ENCODE measurements at places on chromosomes 2 and 18. TPM values are rescaled to one million over a fixed set of nuclear protein-coding genes. Genes with fewer than 3 reads are reported as not detected.

The PLGLB2 gene
- total RNA-seq: 2.0 TPM

The CYP27A1 gene
- not detected for total RNA-seq

- no peak overlapping the region for H3K4me3 ChIP-seq
- no peak for DNase-seq
- H3K36me3 ChIP-seq: no peaks in the 10 kb centered on the region
- H3K27ac ChIP-seq: no peak overlapping the region
These were observed 53.0 kb upstream of the ALPP start for GRCh38 chr2:232325324-232326273.

DNA sequence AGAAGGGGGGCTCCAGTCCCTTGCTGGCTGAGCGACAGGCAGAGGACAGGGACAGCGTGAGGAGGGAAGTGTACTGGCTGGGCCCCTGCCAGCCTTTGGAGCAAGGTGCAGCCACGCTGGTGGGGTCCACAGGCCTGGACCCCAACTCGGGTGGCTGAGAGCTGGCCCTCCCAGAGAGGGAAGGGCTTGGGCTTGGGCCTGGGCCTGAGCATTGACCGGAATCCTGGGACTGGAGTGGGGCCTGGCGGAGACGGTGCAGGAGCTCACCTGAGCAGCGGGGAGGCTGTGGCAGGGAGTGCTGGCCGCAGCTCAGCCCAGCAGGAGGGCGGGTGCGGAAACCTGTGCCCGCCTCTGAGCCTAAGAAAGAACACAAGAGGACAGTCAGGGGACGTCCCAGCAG is 27.9 kb downstream of the KCNIP3 start:
- H3K36me3 ChIP-seq: no peaks in the 10 kb centered on the region
- no peak for DNase-seq
- H3K27me3 ChIP-seq: no peaks in the 10 kb centered on the region
- H3K4me3 ChIP-seq: no peak overlapping the region
- no peaks in the 10 kb centered on the region for H3K4me1 ChIP-seq
- no peak overlapping the region for H3K27ac ChIP-seq

GRCh38 chr18:47912343-47912742 is 18.1 kb downstream of the SMAD2 start:
- peaks cover 80% of the 10 kb centered on the region for H3K4me1 ChIP-seq
- peaks cover 77% of the 10 kb centered on the region for H3K36me3 ChIP-seq
- DNase-seq: no peak
- H3K27ac ChIP-seq: peak overlapping the region; percentile 86
- no peaks in the 10 kb centered on the region for H3K27me3 ChIP-seq
- H3K4me3 ChIP-seq: peak overlapping the region; percentile 54

DNA sequence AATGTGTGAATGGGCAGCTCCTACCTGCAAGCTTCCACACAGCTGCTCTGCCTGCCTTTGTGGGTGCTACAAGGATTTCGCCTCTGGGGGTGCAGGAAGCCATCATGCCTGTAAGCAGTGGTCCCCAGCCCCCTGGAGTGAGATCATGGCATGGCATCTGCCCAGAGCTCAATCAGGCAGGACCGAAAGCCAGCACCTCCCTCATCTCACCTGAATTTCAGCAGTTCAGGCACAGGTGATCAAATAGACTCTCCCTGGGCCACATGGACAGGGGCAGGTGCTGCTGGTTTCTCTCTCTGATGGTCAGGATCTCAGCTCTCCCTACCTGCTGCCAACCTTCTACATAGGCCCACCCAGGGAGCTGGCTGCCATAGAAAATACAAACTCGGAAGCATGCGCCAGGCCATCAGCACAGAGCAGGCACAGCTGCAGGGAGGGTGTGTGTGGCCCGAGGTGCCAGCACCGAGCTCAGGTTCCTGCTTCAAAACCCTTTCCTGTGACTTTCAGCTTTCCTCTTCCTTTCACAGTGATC is 133.2 kb upstream of the ID2 start:
- no peak for DNase-seq
- no peaks in the 10 kb centered on the region for H3K36me3 ChIP-seq
- H3K4me1 ChIP-seq: peaks cover 54% of the 10 kb centered on the region
- no peak overlapping the region for H3K27ac ChIP-seq
- no peak overlapping the region for H3K4me3 ChIP-seq

DNA sequence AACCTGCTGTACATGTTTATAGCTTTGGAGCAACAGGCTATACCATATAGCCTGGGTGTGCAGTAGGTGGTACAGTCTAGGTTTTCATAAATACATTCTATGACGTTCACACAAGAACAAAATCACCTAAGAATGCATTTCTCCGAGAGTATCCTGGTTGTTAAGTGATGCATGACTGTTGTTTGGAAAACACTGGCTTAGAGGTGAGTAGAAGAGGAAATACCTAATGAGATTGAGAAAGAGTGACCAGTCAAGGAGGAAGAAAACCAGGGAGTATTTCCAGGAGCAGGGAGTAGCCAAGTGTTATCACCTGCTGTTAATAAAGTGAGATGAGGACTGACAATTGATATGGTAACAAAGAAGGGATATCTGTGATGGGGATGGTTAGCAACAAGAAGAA is 2.9 kb upstream of the ZNF892 start:
- H3K4me1 ChIP-seq: peaks cover 17% of the 10 kb centered on the region
- H3K27me3 ChIP-seq: no peaks in the 10 kb centered on the region
- H3K36me3 ChIP-seq: peaks cover 17% of the 10 kb centered on the region
- H3K27ac ChIP-seq: no peak overlapping the region
- DNase-seq: no peak
- H3K4me3 ChIP-seq: no peak overlapping the region

DNA sequence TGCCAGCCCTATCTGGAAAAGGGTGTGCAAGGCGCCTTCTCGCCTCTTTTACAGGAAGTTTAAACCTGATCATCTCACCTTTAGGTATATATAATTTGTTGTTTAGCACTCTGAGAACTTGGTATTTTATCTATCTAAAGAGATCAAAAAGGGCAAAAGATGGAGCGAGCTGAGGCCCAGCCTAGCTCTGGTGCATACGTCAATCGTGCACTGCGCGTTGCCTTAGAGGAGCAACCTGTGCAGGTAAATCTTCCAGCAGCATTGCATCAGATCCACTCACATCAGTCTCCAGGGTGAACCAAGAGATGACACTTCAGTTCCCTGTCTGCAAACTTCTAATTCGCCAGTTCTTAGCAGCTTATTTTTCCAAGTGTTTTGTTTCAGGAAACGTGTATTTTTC is 15.4 kb downstream of the BCL11A start:
- H3K27ac ChIP-seq: no peak overlapping the region
- peaks cover 52% of the 10 kb centered on the region for H3K27me3 ChIP-seq
- no peaks in the 10 kb centered on the region for H3K4me1 ChIP-seq
